ENCODE measurements at places on chromosomes 5 and 9.

GRCh38 chr9:78601957-78602565, 305.1 kb downstream of the PSAT1 start:
- DNase-seq = peak; percentile 90

DNA sequence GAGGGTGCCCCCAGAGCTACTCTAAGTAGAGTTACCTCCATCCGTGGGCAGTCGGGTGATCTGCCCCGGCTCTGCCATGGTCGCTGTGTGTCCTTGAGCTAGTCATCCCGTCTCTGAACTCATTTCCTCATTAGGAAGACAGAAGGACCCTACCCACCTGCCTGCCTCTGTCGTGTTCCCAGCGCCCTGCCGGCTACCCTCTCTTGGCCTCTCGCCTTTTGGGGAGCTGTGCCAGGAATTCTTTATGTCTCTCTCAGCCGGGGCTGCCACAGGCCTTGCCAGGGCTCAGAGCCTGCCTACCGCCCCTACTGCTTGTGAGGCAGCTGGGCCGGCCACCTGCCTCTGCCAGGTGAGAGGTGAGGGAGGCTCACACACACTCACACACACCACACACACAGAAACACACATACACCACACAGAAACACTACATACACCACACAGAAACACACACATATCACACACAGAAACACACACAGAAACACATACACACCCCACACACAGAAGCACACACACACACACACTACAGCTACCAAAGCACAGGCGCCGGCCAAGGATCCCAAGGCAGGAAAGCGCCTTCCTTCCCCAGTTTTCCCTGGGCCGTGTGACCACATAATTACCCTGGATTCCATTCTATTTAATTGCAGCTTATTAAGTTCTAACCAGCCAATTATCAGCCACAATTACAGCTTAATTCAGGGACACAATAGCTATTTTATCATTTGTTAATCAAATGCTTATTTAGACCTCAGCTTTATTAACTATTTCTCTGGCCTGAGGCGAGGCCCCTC, 41.7 kb downstream of the UNC5A start:
- DNase-seq = peak; percentile 17

DNA sequence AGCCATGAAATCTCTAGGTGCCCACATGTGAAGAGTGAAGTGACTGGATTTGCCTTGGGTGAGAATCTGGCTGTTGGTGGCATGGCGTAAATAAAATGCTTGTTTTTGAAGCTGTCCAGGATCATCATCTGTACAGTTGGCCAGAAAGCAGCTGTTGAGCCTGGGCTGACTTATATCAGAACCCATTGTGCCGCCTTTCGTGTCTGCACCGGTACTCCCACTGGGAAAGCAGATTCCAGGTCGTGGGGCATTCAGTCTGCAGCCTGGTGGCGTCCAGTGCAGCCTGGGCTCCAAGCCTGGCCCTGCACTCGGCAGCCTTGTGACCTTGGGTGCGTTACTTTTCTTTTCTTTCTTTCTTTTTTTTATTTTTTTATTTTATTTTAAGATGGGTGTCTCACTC, 27.8 kb downstream of the PRRC2B start:
- DNase-seq = no peak

- DNase-seq = no peak
These were observed 238.6 kb downstream of the ENC1 start for GRCh38 chr5:74401946-74402320.

DNA sequence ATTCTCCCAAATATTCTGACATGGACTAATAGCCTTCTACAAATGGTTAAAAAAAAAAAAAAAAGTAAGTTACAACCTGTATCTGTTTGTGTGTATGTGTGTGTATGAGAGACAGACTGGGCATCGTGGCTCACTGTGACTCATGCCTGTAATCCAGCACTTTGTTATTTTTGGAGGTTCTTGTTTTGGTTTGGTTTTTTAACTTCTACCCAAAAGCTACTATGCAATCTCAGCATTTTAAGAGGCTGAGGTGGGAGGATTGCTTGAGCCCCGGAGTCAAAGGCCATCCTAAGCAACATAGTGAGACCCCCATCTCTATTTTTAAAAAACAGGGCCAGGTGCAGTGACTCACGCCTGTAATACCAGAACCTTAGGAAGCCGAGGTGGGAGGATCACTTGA, 17.6 kb upstream of the HAVCR1 start:
- no peak for DNase-seq

GRCh38 chr9:119179701-119180100, 189.5 kb downstream of the BRINP1 start:
- no peak for DNase-seq

DNA sequence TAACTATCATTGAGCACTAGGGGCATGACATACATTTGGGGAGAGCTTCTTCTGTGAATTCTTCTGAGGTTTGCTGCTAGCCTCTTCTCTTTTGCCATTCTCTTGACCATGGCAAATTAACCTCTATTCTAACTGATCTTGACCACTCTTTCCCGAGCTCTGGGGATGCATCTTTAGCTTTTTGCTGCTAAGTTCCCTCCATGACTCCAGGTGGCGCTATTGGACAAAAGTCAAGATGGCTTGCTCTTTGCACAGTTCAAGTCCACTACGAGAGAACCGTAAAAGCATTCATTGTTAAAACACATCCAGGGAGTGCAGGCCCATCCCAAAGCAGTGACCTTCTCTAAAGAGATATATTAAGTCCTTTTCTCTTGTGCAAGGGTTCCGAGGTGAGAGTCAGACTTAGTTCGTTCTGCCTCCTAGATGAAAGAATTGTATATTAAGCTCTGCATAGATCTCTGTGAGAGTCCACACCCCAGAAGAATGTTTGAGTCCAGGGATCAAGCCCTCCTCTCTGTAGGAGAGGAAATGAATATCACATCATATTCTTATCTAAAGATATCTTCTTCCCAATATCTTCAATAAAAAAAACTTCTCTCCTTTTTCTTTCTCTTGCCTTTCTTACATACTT, 1152.9 kb upstream of the CDH6 start:
- DNase-seq = peak; percentile 18

All from NCI-H1694 (cell line).